HL-60 (cell line): ENCODE measurements at places on chromosomes 7 and 10.

DNA sequence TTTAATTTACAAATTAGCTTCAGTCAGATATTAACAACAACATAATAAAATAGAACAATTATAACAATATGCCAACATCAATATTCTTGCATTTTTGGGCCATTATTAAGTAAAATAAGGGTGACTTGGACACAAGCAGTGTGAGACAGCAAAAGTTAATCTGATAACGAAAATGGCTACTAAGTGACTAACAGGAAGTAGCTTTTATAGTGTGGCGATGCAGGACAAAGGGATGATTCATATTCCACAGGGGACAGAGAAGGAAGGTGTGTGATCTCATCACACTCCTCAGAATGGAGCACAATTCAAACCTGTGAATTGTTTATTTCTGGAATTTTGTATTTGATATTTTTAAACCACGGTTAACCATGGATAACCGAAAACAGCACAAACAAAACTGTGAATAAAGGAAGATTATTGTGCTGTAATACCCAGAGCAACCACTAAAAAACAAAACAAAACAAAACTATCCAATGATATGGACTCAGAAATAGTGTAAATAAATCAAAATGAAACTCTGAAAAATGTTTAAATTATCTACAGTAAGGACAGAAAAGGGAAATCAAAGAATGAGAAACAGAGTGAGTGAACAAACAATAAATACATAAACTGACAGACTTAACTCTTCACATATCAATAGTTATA, 66.9 kb upstream of the TFEC start:
- DNase-seq: no peak

DNA sequence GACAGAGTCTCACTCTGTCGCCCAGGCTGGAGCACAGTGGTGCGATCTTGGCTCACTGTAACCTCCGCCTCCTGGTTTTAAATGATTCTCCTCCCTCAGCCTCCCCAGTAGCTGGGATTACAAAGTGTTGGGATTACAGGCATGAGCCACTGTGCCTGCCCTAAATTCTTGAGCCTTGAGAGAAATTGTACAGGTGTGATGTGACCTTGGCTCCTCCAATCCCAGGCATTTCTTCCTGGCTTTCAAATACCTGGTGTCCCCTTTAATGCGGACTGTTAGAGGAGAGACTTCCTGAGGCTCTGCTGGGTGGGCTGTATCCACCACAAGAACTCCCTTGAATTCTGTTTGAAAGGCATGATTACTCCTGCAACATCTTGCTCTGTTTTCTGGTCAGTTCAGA, 15.0 kb downstream of the MORN4 start:
- DNase-seq: no peak

DNA sequence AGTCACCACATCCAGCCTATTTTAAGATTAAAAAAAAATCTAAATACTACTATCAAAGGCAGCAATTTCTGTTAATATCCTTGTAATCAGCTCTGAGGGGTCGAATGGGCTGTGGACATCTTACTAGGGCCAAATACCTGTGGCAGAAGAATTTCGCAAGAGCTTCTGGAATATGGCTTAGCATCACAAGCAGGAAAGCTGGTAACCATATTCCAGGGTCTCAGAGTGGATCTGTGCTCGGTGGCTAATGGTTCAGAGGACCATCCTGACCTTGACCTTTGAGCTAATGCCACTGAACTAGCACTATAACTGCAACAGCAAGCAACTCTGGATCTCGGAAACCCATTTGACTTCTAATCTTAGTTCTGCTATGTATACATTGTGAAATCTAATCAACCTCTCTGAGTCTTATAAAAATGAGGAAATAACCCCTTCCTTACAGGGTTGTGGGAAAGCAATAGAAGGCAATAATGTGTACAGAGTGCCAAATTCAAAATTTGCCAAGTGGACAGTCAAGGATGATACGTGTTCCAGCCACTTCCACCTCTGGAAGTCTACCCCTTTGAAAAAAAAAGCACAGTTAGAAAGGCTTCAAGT, 65.5 kb downstream of the CYP26A1 start:
- DNase-seq: no peak

- DNase-seq: no peak
Measured at GRCh38 chr7:156148995-156149394, 336.7 kb upstream of the SHH start.

GRCh38 chr7:93148144-93148543, at the start of gene SAMD9L:
SAMD9L (minus strand) TSS chr7:93148385; CDS start chr7:93135971, 12,414 bp downstream.
- no peak for DNase-seq
